ENCODE measurements at places on chromosomes 5 and 9. TPM values are rescaled to one million over a fixed set of nuclear protein-coding genes. Genes with fewer than 3 reads are reported as not detected.

The LECT2 gene
- not detected for total RNA-seq

GRCh38 chr9:22175972-22176545 is 167.0 kb upstream of the CDKN2B start:
- DNase-seq: no peak

DNA sequence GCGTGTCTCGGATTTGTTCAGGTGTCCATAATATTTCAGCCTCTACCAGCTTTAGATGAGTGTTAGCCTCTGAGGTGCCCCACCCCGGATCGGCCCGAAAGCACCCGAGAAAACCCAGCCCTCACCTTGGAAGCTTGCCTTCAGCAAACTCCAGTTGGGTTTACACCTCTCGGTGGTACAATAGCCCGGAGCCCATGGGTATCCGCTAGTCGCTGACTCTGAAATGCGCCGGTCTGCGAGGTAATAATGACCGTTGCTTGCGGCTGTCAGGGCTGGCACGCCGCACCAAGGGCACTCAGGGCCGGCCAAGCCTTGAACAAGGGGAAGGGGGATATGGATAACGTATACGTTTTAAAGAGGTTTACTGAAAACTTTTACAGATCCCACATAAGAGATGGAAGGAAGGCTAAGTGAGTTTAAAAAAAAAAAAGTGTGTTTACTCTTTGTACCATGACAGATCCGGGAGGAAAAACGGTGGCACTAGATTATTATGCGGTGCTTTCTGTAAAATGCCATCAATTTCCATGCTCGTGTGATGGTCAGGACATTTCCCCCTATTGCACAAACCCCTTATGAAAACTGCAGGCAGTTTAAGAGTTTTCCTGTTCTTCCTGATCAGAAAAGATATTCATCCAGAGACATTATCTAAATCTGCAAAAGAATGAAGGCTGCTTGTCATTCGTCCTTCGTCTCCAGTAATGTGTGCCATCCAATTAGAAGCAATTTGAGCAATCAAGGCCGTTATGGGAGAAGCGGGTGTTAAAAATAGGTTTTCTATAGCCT is 124.2 kb downstream of the TMEM161B start:
- DNase-seq: no peak

- no peak for DNase-seq
These were observed 95.1 kb upstream of the ARAP3 start for GRCh38 chr5:141777130-141777529.

DNA sequence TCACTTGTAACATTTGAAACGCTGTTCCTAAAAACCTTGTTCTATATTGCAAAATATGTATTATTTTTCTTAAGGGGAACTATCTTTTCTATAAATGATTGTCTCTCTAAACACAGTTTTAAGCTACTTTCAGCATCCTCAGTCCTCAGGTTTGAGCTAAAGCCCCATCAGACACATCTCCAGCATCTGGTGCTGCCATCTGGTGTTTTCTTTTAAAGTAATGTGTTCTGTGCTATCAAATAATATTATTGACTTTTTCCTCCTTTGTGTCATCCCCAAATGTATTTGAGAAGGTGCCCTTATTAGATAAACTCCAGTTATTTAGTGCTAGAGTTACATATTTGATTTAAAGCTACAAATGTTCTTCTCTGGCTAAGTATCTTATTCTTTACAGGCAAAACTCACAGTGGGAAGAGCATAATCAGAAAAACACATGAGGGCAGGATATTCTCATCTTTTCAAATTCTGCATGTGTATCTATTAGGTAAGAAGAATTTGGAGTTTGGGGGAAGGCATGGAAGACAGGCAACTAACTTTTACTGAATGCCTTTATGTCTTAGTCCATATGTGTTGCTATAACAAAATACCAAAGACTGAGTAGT is 27.5 kb downstream of the ZNF474 start:
- DNase-seq: peak; percentile 63

DNA sequence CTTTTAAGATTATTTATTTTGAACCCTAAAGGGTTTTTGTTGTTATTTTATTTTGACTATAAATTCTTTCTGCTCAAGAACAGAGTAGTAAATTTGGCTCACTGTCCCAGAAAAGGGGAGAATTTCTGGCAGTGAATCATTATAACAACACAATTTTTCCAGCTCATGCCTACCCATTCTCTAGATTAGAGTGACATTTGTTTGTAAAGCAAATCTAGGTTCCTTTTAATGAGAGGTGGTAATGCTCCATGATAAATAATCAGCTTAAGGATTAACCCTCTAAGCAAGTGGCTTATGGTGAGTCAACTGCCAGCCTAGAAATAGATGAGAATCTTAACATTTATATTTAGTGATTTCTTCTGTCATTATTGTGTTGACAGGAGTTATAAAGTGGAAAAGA is 409.2 kb downstream of the NFIB start:
- DNase-seq: no peak

The FABP6 gene
- total RNA-seq: 2.9 TPM

The SPINK1 gene
- 22.5 TPM for total RNA-seq

DNA sequence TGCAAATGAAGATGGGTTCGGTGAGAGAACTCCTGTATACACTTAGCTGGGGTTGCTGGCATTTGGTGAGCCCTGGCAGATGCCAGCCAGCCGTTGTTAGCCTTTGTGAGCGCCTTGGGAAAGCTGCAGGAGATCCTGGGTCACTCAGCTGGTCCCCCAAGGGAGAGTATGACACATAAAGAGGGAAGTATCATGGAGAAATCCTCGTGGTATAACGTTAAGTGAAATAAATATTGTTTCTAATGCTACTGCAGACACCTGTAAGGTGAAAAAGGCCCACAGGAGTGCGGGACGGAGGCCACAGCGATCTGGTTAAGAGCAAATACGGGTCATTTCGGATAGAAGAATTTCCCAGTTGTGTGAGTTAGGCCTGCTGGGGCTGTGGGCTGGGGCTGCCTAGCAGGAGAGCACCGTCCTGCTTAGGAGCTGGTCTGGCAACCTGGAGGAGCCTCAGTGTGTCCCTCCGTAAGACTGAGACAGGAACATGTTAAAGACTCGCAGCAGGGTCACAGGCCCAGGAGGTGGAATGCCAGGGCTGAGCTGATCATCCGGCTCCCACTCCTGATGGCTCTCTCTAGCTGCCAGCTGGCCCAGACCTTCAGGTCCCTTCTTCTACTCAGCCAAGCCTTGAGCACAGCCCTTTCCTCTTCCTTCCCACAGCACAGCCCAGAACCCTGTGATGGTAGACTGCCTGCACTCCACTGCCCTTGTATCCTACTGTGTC is 4.9 kb downstream of the NKX2-5 start:
- DNase-seq: no peak

The MSX2 gene
- 2.0 TPM for total RNA-seq

GRCh38 chr5:112581811-112582320 is 155.8 kb upstream of the APC start:
- DNase-seq: no peak

DNA sequence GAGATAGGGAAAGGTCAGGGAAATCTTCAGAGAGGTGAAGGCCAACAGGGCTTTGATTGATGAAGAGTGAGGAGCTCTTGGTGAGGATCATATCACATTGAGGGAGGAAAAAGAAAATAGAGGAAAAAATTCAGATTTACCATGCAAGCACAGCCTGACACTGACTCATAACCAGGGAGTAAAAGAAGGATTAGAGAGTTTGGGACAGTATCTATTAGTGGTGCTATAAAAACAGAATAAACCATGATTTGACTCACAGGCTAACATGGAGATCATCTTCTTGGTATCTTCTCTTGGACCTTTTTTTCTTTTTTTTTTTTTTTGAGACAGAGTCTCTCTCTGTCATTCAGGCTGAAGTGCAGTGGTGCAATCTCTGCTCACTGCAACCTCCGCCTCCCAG is 44.4 kb downstream of the MUSK start:
- no peak for DNase-seq

The SPATA31C1 gene
- total RNA-seq: not detected

The PCDHB4 gene
- total RNA-seq: not detected

The TMEM215 gene
- total RNA-seq: not detected

DNA sequence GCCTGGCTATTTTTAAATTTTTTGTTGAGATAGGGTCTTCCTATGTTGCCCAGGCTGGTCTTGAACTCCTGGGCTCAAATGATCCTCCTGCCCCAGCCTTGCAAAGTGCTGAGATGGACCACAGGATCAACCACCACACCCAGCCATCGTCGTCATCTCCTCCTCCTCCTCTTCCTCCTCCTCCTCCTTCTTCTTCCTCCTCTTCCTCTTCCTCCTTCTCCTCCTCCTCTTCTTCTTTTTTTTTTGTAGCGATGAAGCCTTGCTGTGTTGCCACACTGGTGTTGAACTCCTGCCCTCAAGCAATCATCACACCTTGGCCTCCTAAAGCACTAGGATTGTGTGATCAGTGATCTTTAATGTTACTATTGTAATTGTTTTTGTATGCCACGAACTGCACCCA is 49.4 kb upstream of the ERBIN start:
- DNase-seq: no peak

DNA sequence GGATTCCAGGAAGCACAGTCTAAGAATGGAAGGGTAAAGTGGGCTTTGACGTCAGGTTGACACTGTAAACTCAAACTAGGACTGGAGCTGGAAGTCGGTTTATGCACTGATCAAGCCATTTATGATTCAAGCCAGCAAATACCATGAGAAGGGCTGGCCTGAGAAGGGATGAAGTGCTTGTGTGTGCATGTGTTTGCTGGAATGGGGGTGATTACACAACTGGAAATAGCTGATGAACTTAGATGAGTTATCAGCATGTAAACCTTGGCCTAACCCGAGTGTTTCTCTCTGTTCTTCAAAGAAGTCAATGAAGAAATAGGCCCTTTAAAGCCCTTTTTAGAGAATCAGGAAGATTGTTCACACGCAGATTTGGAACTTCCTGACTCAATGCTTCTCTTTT is 287.6 kb downstream of the RFX3 start:
- no peak for DNase-seq

- no peak for DNase-seq
These were observed 53.8 kb downstream of the TTC39B start for GRCh38 chr9:15253197-15253596.

DNA sequence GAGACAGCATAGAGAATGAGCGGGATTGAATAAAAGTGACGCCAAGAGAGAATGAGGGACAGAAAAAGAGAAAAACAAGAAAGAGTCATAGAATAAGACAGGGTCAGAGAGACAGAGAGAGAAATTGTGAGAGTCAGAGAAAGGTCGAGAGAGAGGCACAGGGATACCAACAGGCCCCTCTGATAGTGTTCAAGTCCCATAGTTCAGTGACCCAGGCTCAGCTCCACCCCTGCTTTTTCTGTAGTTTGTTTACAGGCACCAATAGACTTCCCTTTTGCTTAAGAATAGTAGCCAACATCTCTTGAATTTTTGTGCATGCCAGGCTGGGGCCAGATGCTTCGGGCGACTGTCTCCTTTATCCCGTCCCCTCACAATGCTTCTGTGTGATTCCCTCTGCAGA is 62.5 kb downstream of the ARHGEF37 start:
- no peak for DNase-seq

- DNase-seq: no peak
These were observed 79.2 kb downstream of the C9orf152 start for GRCh38 chr9:110128664-110129329.

The SPATA31A1 gene
- not detected for total RNA-seq

GRCh38 chr5:156991714-156992113 is 28.7 kb upstream of the TIMD4 start:
- DNase-seq: no peak

Data from HT-29 (cell line).